ENCODE measurements at places on chromosomes 13 and 19. TPM values are rescaled to one million over a fixed set of nuclear protein-coding genes. Genes with fewer than 3 reads are reported as not detected.

SSC5D gene
- 7.9 TPM for total RNA-seq

KLF2 gene
- total RNA-seq, result 26.9 TPM

FFAR3 gene
- total RNA-seq, result 1.1 TPM

PNKP gene
- total RNA-seq, result 25.9 TPM

OLFM2 gene
- 258 TPM for total RNA-seq

GPR32 gene
- total RNA-seq, result not detected

CBLC gene
- not detected for total RNA-seq

NCCRP1 gene
- total RNA-seq, result not detected

C5AR1 gene
- total RNA-seq, result 90.8 TPM

SCEL gene
- total RNA-seq, result 0.57 TPM

POU2F2 gene
- 2.4 TPM for total RNA-seq

N4BP2L1 gene
- 23.1 TPM for total RNA-seq

CRX gene
- total RNA-seq, result not detected

GPR4 gene
- 2.0 TPM for total RNA-seq

C13orf46 gene
- total RNA-seq, result 0.44 TPM

NDUFS7 gene
- total RNA-seq, result 88.6 TPM

CACNG7 gene
- not detected for total RNA-seq

LIG4 gene
- 10.1 TPM for total RNA-seq

ZNF776 gene
- total RNA-seq, result 10.1 TPM

RASL11A gene
- total RNA-seq, result 53.0 TPM

NEK5 gene
- total RNA-seq, result not detected

TTC9B gene
- total RNA-seq, result not detected

AZU1 gene
- not detected for total RNA-seq

PRTN3 gene
- total RNA-seq, result not detected

ZSCAN4 gene
- total RNA-seq, result not detected

CGB8 gene
- total RNA-seq, result not detected

IGFL2 gene
- not detected for total RNA-seq

IGFL3 gene
- not detected for total RNA-seq

CYP2F1 gene
- total RNA-seq, result not detected

PMIS2 gene
- total RNA-seq, result not detected

ICAM5 gene
- 0.16 TPM for total RNA-seq

PTH2 gene
- total RNA-seq, result not detected
